ENCODE measurements at places on chromosomes 1 and 21. TPM values are rescaled to one million over a fixed set of nuclear protein-coding genes. Genes with fewer than 3 reads are reported as not detected.

DNA sequence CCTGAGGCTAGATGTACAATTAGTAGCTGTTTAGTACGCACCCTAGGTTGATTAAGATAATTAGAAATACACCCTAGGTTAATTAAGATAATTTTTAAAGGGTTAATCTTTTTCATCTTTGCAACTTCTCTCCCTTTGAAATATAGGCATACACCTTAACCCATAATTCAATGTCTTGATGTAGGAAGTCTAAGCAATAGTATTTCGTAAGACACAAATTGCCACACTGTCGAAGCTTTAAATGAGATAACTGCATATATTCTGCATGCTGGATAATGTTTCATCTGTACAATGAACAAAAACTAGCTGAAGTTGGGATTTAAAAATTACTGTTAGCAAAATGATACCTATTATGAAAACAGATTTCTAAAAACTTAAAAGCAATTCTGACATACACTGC is 122.9 kb downstream of the EVI5 start:
- H3K27ac ChIP-seq: no peak overlapping the region
- DNase-seq: no peak
- H3K4me3 ChIP-seq: no peak overlapping the region
- H3K4me1 ChIP-seq: no peaks in the 10 kb centered on the region
- H3K27me3 ChIP-seq: peaks cover 10% of the 10 kb centered on the region

GRCh38 chr1:224513787-224514209 is 79.2 kb upstream of the WDR26 start:
- no peak overlapping the region for H3K27ac ChIP-seq
- H3K4me1 ChIP-seq: peaks cover 7% of the 10 kb centered on the region
- no peaks in the 10 kb centered on the region for H3K36me3 ChIP-seq

GRCh38 chr1:245156041-245156735 is 1.4 kb downstream of the KIF26B start:
- peak; percentile 73 for DNase-seq
- H3K4me1 ChIP-seq: peaks cover 26% of the 10 kb centered on the region
- peak overlapping the region; percentile 85 for H3K4me3 ChIP-seq
- H3K27me3 ChIP-seq: peaks cover 55% of the 10 kb centered on the region
- no peak overlapping the region for H3K27ac ChIP-seq

DNA sequence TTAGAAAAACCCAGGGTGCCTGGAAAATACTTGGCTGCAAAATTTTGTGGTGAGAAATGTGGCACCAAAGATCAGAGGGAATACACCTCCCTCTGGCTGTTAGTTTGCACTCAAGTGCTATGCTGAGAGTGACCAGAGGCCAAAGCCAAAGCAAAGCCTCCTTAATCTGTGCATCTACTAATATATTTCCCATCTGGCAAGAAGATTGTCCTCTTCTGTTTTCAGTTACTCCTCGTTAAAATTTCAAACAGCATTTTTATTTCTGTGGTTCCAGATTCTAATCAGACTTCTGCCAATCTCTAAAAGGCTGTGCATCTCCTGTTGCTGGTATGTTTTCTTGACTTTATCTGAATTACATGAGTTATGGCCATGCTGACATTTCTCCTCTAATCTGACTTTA is 327.4 kb downstream of the TBX15 start:
- no peak overlapping the region for H3K27ac ChIP-seq
- no peak overlapping the region for H3K4me3 ChIP-seq
- no peak for DNase-seq
- H3K27me3 ChIP-seq: no peaks in the 10 kb centered on the region
- no peaks in the 10 kb centered on the region for H3K36me3 ChIP-seq

ENO1 gene
- total RNA-seq: 225 TPM

MIA3 gene
- total RNA-seq: 102 TPM
